EL (cell line): ENCODE measurements at places on chromosomes 7 and 10.

GRCh38 chr10:6576326-6576725 is 3.8 kb downstream of the PRKCQ start:
- no peak for DNase-seq

GRCh38 chr7:43141091-43141490 is 28.6 kb downstream of the HECW1 start:
- DNase-seq = no peak

DNA sequence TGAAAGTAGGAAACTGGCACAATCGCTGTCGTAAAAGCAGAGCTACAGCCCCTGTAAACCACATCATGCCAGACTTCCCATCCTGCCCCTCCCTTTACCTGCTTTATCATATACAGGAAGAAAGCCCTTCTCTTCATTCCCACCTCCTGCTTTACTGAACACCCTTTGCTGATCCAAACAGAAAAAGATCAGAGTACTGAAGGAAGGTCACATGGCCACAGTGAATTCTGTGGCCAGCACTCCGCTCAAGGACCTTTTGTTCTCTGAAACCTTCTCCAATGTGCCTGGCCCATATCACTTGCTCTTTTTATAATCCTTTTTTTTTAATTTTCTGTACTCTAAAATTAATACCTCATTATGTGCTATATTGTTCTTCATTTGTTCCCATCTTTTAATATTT is 108.8 kb upstream of the LRGUK start:
- no peak for DNase-seq

DNA sequence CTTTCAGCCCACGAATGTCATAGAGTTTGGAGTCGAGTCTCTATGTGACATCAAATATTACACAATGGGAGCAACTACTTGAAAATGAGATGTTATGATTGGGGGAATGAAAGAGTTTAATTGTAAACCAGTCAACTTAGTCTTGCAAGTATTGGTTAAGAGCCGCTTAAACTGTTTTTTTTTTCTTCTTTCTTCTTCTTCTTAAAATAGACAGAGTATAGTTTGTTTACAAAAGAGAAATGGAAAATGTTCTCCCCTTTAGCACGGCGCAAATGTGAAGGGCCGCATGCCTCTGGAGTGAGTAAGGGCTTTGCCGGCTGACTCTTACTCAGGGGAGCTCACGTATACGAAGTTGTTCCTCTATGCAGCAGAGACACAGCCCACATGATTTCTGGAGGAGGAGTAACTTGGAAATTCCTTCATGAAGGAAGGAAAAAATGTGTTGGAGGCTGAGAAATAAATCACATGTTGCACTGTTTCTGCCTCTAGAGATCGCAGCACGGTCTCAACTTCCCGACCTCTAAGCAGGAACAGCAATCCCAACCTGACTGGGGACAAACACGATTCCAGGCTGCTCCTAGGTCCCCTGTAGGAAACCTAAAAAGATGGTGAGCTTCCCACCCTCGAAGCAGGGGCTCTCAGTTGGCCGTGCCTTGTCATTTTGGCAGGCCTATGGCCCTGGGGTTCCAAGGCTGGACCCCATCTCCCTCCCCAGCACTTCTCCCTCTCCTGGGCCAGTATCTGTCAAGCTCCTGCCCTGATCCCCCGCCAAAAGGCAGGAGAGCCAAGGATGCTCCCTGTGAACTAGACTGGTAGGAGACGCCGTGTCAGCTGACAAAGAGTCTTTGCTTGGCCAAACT is 44.8 kb downstream of the MYOF start:
- DNase-seq = peak; percentile 99

DNA sequence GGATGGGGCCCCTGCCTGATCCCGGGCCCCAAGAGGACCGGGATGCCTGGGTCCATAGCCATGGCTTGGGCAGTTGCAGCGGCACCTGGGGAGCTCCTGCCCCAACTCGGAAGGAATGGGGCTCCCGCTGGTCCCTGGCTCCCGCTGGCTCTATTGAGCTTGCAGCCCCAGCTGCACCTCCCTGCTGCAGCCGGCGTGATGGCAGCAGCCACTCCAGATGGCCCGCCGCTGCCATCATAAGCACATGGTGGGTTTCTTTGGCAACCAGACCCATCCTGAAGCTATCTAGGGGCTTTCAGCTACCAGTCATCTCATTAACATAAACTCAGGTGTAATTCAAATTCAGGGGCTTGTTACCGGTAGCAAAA is 11.1 kb upstream of the DNMBP start:
- no peak for DNase-seq

- no peak for DNase-seq
Measured at GRCh38 chr7:27048438-27048837, 47.4 kb downstream of the HOXA1 start.

DNA sequence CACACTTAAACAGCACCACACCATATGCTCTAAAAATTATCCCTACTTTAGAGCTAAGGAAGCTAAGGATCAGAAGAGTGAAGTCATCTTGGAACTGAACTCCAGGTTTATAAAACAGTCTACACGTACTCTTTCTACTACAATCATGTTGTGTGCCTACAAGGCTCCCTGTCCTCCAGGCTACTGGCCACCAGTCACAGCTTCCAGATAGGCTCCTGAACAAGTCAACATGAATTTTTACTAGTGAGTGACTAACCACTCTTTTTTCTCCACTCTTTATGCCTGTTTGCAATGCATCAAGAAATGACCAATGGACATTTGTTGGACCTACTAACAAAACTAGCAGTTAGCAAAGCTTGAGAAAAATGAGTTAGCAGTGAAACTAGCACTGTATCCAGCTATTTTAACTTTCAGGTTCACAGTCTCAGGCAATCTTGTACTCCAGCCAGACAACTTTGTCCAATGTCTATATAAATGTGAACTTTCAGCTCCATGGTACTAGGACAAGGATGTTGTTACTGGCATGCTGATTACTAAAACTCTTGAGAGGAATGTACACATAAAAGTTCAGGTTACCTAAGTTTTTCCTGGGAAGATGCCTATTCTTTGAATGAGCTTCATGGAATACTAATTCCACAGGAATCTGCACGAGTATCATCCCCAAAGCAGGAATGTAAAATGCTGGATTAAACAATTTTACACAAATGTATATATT is 180.0 kb downstream of the BTAF1 start:
- DNase-seq = peak; percentile 11

DNA sequence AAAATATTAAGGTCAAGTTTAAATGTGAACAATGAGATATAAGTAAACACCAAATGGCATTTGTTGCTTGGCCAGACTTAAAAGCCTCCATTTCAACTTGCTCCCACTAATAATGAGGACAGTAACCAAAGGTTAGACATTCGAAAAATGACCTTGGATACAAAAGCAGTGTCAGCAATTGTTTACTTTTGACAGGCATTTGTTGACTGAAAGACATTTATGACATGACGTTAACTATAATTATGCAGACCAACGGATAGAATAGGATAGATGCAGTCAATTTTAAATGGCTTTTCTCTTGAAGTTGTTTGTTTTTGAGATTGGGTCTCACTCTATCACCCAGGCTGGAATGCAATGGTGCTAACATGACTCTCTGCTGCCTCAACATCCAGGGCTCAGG is 6.3 kb upstream of the WNT16 start:
- no peak for DNase-seq

DNA sequence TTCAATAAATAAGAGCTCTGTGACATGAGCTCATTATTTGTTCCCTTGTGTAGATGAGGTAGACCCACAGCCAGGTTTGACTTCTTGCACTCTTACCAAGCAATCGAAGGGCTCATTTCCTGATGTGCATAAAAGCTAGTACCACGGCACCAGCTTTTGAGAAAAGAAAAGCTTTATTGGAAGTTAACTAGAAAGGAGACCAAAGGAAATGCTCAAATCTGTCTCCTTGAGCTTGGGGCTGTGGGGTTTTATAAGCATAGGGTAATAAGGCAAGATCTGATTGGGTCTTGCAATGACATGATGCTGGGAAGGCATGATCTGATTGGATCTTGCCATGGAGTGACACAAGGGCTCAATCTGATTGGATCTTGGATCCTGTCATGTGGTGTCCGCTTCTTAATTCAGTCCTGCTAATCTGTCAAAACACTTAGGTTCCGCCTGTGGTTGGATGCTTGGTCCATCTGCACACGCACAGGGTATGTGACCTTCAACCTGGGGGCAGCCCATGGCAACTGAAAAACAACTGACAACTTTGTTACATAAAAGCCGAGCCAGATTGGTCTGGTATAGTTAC is 47.8 kb upstream of the FRMD4A start:
- no peak for DNase-seq

GRCh38 chr10:129626796-129627435 is 159.9 kb downstream of the MGMT start:
- no peak for DNase-seq

DNA sequence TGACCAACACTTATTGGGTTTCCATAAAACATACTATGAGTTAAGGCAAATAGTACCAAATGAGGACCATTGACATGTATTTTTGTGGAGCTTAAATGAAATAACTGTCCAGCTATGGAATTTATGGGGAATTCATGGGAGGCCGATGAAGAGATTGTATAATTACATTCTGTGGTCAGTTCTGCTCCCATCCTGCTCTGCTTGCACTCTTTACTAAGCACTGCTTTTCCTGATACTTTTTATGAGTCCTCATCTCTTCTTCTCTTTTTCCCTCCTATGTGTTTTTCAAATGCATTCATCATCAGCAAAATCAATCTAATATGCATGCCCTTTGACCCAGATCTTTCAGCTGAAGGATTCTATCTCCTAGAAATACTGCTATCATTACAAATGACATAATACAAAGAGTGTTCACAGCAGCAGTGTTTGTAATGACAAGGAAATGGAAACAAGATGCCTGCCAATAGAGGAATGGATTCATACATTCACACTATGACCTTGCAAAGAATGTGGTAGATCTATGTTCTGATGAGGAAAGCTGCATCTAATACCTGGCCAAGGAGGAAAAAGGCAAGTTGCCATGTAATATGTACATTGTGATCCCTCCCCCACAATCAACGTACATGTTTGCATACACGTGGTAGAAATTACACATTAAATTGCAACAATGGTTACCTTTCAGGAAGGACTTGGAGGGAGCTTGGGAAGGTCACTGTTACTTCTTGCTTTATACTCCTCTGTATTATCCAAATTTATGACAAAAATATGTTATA is 73.9 kb downstream of the PCGF5 start:
- DNase-seq = no peak

DNA sequence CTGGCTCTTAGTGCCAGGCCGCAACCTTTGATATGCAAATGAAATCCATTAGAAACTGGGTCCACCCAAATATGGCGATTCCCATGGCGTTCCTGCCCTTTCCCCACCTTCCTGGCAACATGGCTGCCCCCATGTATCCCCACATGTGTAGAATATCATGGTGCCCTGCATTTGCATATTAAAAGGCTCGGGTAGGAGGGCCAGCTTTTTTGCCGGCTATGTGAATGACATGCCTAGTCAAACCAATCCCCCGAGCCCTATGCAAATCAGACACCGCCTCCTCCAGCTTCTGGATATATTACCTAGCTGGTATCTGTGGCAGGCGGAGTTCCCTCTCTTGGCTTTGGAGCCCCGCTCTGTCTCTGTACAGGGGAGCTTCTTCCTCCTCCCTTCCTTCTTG is 18.3 kb downstream of the MMS19 start:
- DNase-seq = no peak

GRCh38 chr10:35611750-35612149 is 6.6 kb downstream of the GJD4 start:
- no peak for DNase-seq

DNA sequence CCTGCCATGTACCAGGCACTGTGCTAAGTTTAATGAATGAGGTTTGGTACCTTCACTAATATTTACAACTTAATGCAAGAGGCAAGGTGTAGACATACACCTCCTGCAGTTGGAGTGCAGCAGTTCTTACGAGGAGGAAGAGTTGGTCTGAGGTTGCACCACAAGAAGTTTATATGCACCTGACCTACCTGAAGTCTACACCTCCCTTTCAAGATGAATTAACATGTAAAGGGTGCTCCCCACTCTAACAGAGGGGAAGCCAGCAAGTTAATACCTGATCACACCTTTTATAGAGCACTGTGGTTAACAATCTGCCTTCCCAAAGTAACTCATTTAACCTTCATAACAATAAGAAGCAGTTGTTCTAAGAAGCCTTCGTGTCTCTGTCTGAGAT is 120.0 kb downstream of the LYZL1 start:
- DNase-seq = no peak

GRCh38 chr10:28378986-28379585 is 76.2 kb upstream of the MPP7 start:
- no peak for DNase-seq

DNA sequence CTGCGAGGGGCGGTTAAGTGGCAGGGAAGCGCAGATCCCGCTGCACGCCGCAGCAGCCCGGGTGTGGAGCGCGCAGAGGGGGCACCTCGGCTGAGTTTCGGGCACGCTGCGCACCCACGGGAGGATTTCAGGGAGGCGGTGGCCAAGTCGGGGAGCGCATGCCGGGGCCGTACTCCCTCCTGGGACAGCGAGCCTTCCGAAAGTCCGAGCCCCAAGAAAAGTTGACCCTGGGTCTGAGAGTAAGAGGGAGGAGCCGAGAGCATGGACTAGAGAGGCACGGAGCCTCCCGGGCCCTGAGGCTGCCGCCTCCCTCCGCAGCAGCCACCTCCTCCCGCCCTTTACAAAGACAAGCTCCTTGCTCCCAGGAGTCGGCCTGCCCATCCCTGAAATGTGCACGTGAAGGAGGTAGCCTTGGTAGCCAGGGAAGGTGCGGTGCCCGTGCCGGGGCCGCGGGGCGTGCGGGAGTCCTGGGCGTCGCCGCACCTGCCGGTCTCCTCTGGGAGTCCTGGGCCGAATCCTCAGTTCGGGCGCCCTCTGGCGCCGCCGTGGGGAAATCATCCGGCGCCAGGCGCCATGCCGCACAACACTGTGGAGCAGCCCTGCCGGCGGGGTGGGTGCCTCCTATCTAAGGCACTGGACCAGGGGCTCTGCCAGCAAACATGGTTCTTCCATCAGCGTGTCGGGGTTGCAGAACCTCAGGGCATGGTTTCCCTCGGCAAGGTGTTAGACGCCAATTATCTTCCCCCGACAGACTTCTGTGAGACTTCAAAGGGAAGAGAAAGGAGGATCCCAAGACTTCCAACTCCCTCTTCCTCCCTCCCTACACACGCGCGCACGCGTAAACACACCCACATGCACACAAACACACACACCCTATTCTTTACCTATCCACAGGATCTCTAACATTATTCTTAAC is 104.0 kb downstream of the TRIL start:
- DNase-seq = peak; percentile 74

GRCh38 chr10:73228247-73228646 is 18.8 kb downstream of the DNAJC9 start:
- peak; percentile 13 for DNase-seq

GRCh38 chr7:80412842-80413241 is 99.0 kb downstream of the GNAT3 start:
- DNase-seq = peak; percentile 30

GRCh38 chr7:108283252-108283651 is 153.1 kb upstream of the LAMB4 start:
- no peak for DNase-seq

DNA sequence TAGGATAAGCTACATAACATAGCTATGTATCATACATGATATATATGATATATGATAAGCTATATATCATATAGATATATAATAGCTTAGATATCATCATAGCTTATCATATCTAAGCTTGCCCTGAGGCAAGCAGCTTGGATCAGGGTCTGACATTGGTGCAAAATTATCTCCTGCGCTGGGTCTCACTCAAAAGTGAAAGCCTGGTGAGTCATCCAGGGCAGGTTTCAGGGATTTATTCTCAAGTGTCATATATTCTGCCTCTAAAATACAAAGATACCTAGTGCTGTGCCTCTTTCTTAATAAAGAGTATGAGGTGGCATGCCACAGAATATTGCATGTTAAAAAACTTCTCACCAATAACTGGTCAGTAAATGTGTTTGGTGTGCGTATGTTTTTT is 105.9 kb downstream of the CDC14C start:
- DNase-seq = no peak

- peak; percentile 2 for DNase-seq
Measured at GRCh38 chr10:122421054-122421625, 33.3 kb upstream of the ARMS2 start.
